ENCODE measurements at places on chromosomes 12 and 14.

GRCh38 chr12:106125351-106126095 lies 13.2 kb downstream of the NUAK1 start:
- DNase-seq = no peak

DNA sequence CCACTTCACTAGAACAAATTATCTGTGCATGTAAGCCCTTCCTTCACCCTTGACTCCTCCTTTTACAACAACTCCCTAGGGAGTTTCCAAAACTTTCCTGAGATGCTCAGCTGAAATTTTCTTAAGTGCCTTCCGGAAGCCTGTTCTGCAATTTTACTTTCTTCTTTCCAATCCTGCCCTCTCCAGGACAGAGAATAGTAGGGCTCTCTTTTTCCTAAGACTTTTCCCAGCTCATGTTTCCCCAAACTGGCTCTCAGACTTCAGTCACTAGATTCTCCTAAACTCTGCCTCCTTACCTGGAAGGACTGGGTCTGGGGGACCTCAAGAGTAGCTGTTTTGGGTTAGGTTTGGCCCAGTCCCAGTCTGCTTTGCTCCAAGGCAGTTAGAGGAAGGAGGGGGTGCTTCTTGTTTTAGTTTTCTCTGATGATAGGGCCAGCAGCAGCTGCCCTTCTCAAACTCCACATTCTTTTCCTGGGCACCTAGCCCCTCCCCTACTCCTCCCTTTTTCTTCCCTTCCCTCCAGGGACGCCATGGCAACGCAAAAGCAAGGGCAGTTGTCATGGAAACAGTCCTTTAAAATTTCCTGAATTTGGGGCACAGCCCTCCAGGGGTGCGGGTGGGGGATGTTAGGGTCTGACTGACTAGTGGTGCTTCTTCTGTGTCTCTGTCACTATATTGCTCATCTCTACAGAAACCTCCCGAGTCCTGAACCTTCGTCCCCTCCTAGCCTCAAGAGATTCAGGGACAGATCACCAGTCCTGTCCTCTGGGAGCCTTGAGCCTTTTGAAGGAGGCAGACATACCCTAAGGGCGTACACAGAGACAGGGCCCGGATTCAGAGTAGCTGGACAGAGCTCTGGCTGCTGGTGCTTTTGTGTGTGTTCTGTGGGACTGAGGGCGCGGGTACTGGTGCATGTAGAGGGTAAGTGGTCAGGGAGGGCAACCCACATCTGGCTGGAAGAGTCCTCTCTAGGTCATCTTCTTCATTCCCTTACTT lies 17.0 kb downstream of the PPP1R1A start:
- no peak for DNase-seq

DNA sequence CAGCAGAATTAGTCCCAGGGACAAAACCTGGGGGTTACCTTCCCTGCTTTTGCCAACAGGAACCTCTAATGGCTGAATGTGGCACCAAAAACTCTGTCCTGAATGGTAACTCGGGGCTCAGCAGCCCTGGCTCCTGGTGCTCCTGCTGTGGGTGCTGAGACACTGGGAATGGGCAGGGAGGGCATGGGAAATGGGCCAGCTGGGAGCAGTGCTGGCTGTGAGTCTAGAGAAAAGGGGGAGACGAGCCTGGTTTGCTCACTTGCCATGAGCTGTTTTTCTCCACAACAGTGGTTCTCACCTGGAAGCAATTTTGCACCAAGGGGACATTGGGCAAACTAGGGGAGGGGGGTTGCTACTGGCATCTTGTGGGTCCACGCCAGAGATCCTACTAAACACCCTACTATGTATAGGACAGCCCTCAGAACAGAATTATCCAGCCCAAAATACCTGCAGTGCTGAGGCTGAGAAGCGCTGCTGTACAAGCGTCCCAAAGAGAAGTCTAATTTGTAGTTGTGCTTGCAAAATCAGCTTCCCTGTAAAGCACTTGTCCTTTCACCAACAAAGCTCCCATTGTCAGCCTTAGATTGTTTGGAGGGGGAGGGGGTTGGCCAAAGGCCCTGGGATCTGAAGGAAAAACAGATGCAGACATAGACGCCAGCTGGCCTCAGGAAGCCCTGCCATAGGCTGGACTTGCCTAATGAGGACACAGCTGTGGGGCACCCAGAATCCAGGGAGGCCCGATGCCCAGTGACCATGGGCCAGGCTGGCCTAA lies 3.6 kb downstream of the LRRC74A start:
- DNase-seq = no peak

GRCh38 chr14:85948153-85948552 lies 418.2 kb downstream of the FLRT2 start:
- DNase-seq = no peak

DNA sequence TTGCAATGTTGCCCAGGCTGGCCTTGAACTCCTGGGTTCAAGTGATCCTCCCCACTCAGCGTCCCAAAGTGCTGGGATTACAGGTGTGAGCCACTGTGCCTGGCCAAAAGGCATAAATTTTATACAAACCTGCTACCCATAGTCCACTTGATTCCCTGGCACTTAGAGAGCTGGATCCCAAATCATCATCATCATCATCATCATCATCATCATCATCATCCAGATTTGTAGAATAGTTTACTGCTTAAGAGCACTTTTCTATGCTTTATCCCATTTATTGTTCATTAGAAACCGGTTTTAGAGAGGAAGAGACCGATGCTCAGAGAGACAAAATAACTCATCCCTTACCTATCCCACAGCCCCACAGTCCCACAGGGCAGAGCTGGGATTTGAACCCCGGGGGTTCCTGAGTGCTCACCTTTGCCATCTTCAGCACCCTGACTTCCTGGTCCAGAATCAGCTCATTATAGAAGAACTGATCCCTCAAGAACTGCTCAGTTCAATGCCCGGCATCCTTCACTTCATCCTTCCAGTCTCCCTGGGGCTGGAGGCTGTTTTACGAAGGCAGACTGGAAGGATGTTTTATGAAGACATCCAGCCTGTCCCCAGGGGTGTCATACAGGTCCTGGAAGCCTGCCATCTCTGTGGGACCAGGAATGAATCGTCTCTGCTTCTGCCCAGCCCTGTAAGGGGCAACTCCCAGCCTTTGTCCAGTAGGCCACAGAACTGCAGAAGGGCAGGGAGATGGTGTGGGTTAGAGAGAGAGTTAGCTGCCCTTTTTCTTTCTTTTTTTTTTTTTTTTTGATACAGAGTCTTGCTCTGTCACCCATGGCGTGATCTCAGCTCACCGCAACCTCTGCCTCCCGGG lies 20.2 kb upstream of the OASL start:
- no peak for DNase-seq

- DNase-seq = peak; percentile 3
Observed at GRCh38 chr14:25431211-25432076, 381.5 kb upstream of the STXBP6 start.

DNA sequence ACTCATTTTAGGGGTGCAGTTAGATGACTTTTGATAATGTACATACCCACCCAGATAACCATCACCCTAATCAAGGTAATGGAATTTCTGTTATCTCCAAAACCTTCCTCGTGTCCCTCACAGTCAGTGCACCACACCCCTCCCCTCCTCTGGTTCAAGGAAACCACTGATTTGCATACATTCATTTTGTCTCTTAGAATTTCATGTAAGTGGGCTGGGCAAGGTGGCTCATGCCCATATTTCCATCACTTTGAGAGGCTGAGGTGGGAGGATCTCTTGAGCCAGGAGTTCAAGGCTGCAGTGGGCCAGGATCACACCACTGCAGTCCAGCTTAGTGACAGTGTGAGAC lies 15.7 kb downstream of the ADIPOR2 start:
- DNase-seq = no peak

- peak; percentile 75 for DNase-seq
Observed at GRCh38 chr12:91274916-91275315, 92.3 kb upstream of the DCN start.

- no peak for DNase-seq
Observed at GRCh38 chr12:26830783-26831551, 2.0 kb downstream of the ITPR2 start.

GRCh38 chr14:82047777-82048470 lies 514.3 kb upstream of the SEL1L start:
- DNase-seq = no peak

GRCh38 chr14:105554022-105554421 lies 27.6 kb downstream of the TMEM121 start:
- no peak for DNase-seq

- DNase-seq = no peak
Observed at GRCh38 chr14:62470935-62471334, 574.3 kb downstream of the KCNH5 start.

DNA sequence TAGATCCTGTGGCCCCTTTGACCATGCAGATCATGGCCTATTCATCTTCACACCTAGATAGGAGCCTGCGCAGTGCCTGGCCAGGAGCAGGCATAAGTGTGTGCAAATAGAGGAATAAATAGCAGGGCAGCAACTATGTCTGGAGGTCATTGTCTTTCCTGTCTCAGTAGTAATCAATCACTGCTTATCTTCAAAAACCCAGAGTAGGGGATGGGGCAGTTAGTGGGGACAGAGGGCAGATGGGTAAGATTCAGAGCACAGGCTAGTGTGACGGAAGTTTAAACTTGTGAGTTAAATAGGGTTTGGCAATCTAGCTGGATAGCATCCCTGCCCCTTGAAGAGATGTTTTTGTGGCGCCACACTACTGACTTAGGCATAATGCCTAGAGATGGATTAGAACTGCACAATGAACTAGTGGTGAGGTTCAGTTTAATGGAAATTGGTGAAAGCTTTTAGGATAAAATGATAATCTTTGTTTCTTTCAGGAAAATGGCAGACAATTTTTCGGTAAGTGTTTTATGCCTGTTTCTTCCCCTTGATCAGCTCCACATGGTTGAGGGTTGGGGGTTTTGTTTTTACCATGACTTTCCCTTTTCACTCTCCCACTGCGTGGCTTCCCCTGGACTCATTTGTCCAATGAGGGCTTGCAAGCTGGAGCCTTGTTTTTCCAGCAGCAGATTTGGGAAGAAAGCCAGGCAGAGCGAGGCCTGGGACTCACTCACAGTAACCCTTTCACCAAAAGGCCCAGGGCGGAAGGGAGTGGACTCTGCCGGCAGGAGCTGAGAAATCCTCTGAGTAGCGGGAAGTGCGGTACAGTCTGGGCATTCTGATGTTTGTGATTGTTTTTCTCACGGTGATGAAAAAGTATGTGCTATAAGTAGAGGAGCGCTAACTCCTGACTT lies 8.1 kb downstream of the LGALS3 start:
- DNase-seq = peak; percentile 89

- DNase-seq = peak; percentile 22
Observed at GRCh38 chr12:117900561-117900960, 68.2 kb downstream of the KSR2 start.

DNA sequence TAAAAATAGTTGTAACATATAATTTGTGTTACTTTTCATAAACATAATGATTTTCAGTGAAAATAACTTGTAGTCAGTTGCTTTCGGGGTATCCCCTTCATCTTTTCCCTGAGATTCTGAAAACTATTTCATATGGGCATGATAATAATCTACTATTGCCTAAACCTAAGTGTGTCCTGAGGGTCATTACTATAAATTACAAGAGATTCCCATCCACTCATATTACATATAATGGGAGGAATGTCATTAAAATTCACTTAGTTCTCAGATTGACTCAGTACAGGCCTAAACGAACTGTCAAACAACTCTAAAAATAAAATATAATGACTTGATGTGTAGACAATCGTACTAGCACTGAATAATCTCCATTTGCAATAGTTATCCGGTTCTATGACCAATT lies 72.7 kb downstream of the PTPRR start:
- DNase-seq = no peak

DNA sequence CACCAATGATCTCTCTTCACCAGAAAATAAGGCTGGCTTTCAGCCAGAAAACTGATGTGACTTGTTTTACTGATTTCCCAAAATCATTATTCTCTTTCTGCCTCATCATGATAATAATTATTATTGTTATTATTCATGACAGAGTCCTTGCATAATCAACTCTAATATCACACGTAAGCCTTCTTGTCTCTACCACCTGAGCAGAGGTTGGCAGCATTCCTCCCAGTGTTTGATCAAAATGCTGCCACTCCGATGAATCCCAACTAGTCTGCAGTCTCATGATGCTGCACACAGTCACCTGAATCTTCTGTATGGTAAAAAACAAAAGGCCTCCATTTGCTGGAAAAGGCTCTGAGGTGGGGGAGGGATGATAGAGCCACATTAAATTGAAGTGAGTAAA lies 105.7 kb upstream of the PLEKHG7 start:
- DNase-seq = no peak

- DNase-seq = no peak
Observed at GRCh38 chr12:26874501-26875296, 41.7 kb upstream of the ITPR2 start.

DNA sequence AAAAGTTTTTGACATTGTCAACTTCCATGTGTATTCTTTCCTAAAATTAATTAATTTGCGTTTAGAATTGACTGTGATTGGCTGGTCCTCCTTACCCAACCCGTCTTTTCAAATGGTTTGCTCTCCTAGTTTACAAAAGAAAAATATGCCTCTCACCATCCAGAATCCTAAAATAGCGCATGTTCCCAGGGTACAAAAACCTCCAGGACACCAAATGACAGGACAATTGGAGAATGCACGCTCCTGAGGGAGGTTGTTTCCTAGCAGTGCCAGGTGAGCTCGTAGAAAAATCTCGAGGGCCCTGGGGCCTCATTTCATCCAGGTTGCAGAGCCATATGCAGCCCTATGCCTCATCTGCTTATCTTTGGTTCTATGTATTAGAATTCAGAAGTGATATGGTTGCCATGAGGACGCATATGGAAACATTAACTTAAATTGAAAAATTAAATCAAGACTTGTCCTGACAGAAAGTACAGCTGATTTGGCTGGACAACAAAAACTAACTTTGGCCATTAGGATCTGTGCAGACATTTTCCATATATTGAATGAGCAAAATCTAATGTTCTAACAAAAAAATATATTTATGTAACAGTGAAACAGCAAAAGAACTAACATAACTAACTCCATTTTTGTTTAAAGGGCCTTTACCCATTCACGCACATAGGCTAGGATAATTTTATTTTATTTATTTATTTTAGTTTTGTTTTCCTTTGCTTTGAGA lies 28.2 kb upstream of the EGLN3 start:
- DNase-seq = no peak

DNA sequence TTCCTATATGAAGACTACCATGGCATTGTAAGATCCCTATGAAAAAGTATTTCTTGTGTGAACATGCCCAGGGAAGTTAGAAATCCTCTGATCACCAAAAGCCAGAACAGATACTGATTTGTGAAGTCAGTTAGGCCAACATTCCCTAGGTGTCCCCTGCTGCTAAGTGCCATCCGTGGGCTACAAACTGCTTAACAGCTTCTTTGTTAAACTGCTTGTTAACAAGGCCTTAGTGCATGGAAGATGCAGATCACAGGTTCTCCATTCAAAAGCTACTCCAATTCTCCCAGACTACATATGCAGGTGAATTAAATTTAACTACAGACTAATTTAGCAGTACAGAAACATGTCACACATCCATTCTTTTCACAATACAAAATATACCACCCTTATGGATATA lies 108.2 kb downstream of the PRICKLE1 start:
- no peak for DNase-seq

DNA sequence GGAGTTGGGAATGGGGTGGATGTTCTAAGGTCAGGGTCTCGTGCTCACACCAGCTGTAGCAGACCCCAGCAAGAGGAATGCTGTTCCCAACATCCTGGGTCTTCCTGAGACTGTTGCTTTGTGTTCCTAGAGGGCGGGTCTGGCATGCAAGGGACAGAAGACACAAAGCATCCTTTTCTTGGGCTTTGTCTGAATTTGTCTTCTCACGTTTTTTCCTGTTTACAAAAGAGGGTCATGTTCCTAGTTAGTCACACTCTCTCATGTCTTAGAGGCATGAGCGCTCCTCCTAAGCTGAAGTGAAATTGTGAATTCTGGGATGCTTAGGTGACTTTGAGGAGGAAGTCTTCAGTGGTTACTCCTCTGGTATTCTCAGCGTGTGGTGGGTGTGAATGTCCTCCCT lies 9.6 kb upstream of the TAMALIN start:
- DNase-seq = no peak

- DNase-seq = no peak
Observed at GRCh38 chr14:25053585-25053984, 3.6 kb upstream of the STXBP6 start.

Measured in iris pigment epithelial cell (primary cell).